ENCODE measurements at places on chromosomes 12 and 14.

GRCh38 chr12:124321556-124322270 is 26.8 kb downstream of the RFLNA start:
- DNase-seq, result no peak

GRCh38 chr12:15811214-15812127 is 22.3 kb upstream of the EPS8 start:
- no peak for DNase-seq

- DNase-seq, result no peak
These were observed 75.9 kb downstream of the TMTC1 start for GRCh38 chr12:29707846-29708245.

DNA sequence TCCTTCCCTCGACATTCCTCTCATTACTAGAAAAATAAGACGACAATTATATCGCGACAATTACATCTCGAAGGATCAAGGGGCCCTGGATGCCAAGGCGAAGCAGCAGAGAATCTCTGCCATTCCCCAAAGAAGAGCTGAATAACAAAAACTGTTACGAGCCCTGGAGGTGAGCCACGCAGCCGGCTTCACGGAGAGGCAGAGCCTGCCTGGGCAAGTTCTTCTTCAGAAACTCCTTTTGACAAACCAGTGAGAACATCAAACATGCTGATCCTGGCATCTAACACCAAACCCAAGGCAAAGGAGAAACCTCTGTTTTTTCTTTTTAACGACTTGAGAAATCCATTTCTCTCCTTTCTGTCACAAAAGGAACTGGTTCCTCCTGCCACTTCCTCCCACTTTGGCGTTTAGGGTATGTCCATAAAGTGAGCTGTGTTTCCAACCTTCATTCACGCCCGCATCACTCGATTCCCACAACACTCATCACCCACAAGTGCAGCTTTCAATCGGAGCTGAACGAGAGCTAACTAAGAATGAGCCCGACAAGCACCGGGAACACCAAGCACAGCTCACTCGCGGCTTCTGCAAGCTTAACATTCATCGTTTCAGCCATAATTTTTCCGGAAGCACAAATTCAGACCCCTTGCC is 21.5 kb downstream of the CCDC88C start:
- DNase-seq, result no peak

DNA sequence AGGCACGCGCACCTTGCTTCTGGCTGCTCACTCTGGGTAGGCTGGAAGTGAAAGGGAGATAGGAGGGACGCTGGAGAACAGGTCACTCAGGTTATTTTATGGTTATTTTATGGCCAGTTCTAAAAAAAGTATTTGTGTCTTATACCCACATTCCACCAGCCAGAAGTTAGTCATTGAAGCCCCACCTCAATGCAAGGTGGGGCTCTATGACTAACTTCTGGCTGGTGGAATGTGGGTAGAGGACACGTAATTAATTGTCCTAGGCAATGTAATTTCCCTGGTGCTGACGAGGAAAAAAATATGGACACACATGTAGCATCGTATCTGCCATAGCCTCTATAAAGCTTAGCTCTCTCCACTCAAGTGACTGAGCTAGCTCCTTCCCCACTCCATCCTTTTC is 104.9 kb downstream of the PDZRN4 start:
- no peak for DNase-seq

- no peak for DNase-seq
These were observed 184.7 kb downstream of the TBX5 start for GRCh38 chr12:114221136-114221833.

DNA sequence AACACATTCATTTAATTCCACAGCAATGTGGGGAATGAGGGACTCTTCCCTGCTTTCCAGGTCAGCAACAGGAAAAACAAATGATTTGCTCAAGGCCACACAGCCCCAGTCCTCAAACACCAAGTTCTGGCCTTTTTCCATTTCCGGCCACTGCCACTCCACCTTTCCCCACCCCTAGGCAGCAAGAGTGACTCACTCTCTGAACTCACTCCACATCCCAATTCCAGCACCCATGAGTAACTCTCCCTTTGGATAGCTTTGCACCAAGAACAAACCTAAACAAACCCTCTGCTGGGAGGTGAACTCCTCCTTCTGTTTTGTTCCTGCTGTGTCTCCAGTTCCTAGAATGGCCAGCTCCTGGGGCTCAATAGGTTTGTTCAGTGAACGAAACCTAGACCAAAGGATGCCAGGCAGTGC is 30.4 kb upstream of the PLEKHG6 start:
- no peak for DNase-seq

- no peak for DNase-seq
These were observed 35.0 kb upstream of the FUT8 start for GRCh38 chr14:65377576-65377975.

GRCh38 chr14:82055515-82056115 is 522.0 kb upstream of the SEL1L start:
- DNase-seq, result no peak

DNA sequence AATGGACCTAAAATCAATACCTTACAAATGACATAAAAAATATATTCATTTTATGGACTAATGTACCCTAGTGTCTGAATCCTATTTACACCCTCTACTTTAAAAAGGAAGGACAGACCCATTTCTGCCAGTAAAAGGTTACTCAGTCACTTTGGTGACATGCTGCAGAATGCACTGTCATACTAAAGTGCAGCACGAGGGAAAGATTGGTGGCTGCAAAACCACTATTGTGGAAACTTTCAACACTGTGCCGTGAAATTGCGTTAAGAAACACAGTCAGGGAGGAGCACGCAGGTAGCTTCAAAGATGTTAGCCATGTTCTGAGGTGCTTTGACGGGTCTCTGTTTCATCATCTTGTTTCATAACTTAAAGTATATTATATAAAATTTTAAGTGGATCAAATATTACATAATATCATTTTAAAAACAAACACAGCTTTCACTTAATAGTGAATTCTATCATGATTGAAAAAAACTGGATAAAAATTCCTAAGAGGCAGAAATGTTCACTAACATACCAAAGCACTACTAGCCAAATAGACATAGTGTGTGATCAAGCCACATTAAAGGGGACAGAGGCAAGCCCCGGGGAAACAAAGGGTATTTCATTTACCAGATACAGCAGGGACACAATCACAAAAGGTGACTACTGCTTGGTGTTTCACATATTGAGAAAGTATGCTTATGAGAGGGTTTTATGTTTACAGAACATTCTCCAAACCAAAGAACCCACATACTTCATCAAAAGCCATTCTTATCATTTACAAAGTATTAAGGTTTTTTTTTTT is 330.8 kb upstream of the SOX5 start:
- no peak for DNase-seq

DNA sequence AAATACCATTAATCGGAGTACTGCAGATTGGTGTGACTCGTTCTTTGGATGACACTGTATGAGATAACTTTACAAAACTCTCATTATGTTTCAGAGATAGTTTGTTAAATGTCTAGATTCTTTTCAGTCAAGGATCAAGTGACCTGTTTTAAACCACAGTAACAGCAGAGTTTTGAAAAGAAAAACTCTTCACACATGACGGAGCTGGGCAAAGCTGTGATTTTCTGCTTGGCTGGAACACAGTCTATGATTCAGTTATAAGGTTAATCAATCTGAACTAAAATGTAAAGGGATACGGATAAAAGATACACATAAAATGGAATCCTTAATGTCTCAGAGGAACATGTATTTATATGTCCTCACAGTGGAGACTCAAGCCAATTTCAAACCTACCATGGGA is 573.2 kb downstream of the PRKD1 start:
- no peak for DNase-seq

GRCh38 chr12:76891609-76892008 is 12.8 kb upstream of the CSRP2 start:
- DNase-seq, result no peak

DNA sequence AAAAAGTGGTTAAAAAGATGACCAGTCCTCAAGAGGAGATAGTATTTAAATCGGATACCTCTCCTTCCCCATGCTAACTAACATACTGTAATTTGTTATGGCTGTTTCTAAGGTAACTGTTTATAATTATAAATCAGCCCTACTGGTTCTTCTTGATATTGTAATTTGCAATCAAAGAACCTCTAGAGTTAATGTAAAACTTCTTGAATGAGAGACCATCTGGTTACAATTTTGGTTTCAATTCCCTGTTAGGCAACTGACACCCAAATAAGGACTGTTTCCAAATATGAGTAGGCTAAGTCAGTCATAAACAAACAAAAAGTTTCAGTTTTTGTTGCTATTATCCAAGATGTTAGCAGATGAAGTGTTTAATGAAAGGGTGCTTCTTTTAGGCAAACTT is 120.2 kb upstream of the DNM1L start:
- DNase-seq, result no peak

DNA sequence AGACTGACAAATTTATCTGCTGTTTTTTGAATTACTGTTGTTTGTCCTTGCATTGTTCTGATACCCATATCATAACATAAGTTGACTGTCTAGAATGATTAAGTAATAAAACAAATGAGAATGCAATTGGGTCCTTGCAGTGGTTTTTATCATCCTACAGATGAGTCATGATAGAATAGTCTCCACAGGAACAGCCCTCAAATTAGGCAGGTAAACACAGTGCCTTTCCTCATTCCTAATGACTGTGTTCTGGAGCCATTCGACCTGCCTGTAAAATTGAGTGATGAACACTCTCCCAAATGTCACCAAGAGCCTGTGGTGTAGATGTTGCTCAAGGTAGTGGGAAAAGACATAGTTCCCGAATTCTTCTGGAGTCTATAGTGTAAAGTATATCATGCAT is 12.3 kb downstream of the NKX2-8 start:
- DNase-seq, result no peak

- DNase-seq, result no peak
These were observed 13.0 kb upstream of the RACGAP1 start for GRCh38 chr12:50038336-50038735.

DNA sequence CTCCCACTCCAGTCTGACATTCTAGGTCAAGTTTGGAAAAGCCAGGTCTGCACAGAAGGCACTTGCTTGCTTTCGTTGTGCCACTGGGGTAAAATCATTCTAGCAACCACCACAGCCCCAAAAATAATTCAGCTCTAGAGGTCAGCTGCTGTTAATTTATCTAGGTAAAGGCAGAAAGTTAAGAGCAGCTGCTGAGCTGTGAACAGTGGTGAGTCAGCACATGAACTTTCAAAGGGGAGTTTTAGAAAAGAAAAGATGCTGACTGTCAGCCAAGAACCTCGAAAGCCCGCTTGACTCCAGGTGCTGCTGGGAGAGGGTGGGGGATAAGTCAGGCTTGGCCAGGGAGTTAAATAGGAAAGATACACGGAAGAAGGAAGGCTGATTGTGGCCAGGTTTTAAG is 12.7 kb downstream of the CCDC197 start:
- DNase-seq, result no peak

DNA sequence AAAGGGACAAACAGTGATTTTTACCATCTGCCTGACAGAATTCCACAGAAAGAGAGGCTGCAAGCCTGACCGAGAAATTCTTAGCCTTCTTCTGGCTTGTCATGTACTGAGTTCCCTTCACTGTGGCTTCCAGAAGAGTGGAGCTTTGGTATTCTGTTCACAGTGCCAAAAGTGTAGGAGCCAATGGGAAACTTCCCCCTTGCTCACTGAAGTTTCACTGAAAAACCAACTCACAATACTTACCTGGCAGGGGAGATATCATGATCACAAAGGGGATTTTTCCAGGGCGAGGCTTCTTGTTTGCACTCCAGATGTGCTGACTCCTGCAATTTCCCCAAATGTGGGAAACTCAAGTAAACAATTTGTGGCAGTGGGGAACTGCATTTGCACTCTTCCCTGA is 31.7 kb upstream of the MMP19 start:
- no peak for DNase-seq

Data from stimulated activated CD8-positive, alpha-beta memory T cell treated with anti-CD3 and anti-CD28 coated beads, Interleukin-2, amount 100 ng/mL, for 48 hours (primary cell).